ENCODE measurements at places on chromosomes 12 and 14. TPM values are rescaled to one million over a fixed set of nuclear protein-coding genes. Genes with fewer than 3 reads are reported as not detected.

IL26 gene
- total RNA-seq, result 0.39 TPM

SPX gene
- 0.52 TPM for total RNA-seq

CLEC12A gene
- total RNA-seq, result 1.8 TPM

ABCB9 gene
- total RNA-seq, result 6.0 TPM

MYBPC1 gene
- not detected for total RNA-seq

RAB21 gene
- total RNA-seq, result 63.1 TPM

OR4E2 gene
- not detected for total RNA-seq

ATN1 gene
- total RNA-seq, result 35.9 TPM

TMPRSS12 gene
- total RNA-seq, result not detected

SLC25A3 gene
- 441 TPM for total RNA-seq

Measured in T-helper 2 cell treated with Interferon-gamma antibody and Interleukin-4, amounts not matched to agents 100 ng/mL and 5 ng/mL, for 36 hours (primary cell).